ENCODE measurements at places on chromosomes 16 and 17. TPM values are rescaled to one million over a fixed set of nuclear protein-coding genes. Genes with fewer than 3 reads are reported as not detected.

DNA sequence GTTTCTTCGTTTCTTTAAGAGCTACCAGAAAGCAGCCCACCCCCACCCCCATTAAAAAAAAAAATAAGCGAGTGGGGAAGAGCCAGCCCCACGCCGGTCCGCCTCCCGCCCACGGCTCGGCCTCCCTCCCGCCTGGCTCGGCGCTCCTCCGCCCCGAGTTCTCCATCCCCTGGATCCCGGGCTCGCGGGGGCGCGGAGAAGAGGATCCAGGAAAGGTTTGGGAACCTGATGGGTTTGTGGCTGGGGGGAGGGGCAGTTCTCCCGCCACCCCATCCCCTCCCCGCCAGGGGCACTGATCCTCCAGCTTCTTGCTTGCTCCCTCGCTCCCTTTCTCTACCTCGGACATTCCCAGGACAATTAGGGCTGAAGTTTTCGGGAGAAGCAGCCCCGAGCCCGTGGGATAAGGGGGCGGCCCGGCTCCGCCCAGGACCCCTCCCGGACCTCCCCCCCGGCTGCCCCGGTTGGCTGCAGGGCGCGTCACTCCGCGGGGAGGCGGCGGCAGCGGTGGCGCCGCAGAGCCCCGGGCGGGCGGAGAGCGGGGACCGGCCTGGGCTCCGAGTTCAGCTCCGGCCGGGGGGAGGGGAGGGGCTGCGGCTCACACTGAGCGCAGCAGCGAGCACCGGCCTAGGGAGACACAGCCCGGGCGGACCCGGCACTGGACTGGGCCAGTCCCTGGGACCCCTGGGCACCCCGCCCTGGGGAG lies 1.0 kb upstream of the SALL1 start:
- DNase-seq = no peak

Gene PRAC1
- total RNA-seq = not detected

DNA sequence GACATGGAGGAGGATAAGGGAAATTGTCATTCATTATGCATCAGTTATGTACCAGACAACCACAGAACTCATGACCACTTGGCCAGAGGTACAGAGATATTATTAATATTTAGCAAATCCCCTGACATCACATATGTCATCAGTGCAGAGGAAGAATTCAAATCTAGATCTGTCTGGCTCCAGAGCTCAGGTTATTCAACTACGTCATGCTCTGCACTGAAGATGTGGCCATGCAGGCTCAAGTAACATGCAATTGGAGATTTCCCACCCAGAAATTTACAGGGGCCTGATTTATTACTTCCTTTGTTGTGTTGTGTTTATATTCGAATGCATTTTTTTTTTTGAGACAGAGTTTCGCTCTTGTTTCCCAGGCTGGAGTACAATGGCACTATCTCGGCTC lies 224.3 kb downstream of the HS3ST4 start:
- DNase-seq = no peak

Gene PCYT2
- 33.9 TPM for total RNA-seq

- DNase-seq = no peak
Observed at GRCh38 chr17:47278561-47278960, 24.9 kb downstream of the ITGB3 start.

DNA sequence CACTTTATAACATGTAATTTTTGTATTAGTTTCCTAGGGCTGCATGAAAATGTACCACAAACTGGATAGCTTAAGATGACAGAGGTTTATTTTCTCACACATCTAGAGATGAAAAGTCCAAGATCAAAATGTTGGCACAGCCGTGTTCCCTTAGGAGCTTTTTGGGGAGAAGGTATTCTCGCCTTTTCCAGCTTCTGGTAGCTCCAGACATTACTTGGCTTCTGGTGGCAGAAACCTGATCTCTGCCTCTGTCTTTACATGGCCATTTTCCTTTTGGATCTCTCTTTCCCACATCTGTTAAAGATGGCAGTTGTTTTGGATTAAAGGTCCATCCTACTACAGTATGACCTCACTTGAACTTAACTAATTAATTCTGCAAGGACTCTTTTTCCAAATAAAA lies 885.7 kb upstream of the CDH8 start:
- DNase-seq = no peak

- no peak for DNase-seq
Observed at GRCh38 chr17:13495423-13495822, 106.3 kb downstream of the HS3ST3A1 start.

DNA sequence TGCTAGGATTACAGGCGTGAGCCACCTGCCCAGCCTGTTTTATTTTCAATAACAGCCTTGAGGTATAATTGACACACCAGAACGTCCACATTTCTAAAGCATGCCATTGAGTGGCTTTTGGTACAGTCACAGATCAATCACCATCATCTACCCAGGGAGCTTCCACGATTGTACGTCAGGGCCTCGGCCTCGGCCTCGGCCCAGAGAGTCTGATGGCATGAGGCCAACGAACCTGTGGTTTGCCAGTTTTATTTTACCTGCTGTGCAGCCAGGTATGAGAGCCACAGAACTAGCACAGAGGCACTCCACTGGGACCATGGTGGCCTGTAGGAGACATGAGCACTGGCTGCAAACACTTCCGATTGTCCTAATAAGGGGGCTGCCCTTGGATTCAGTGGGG lies 8.3 kb downstream of the UBALD1 start:
- DNase-seq = no peak

GRCh38 chr17:38658741-38659345 lies 15.9 kb downstream of the EPOP start:
- DNase-seq = no peak

GRCh38 chr16:1460602-1461138 lies 14.2 kb downstream of the CLCN7 start:
- DNase-seq = no peak

Gene CD300H
- total RNA-seq = not detected

DNA sequence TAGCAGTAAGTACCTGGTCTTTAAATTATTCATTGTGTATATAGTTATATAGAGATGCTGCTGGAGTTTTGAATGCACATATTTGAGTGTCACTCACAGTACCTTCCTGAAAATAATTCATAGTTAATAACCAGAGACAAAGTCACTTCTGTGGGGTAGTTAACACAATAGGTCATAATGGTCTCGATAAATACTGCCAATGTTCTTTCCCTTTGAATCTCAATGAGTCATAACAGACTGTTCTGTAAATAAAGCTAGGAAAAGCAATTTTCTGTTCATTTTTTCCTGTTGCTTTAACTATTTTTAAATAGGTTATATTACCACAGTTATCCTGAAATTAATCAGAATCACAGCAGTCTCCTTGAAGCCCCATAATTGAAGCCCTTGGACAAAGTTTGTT lies 87.2 kb downstream of the MAP2K4 start:
- DNase-seq = no peak

- no peak for DNase-seq
Observed at GRCh38 chr16:23771027-23771426, 16.2 kb downstream of the CHP2 start.

Gene DRC3
- total RNA-seq = 0.32 TPM

Gene RNF151
- not detected for total RNA-seq

GRCh38 chr16:23107936-23108335 lies 41.3 kb downstream of the USP31 start:
- DNase-seq = no peak

Gene MMP25
- total RNA-seq = 21.6 TPM

DNA sequence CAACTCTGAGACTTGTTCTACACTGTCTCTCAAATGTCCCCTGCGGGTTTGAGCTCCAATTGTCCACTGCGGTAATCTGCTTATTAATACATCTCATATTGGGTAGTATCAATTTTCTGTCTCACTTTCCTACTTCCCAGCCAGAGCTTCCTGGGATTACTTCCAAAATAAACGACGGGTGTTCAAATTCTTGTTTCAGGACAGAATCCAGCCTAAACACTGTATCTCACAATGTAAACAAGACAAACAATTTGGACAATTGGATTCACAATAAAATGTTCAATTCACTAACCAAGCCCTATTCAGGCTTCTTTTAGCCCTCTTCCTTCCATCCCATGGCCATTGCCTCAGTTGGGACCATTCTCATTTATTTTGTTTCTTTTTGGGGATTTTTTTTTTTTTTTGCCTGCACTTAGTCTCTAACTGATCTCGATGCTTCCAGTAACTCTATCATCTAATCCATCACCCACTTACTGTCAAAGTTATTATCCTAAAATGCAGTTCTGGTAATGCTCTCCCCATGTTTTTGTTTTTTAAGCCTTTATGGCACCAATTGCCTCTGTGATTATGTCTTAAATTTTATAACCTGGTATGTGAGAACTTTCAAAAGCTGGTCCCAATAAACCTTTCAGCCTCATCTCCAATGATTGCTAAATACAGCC lies 2.0 kb upstream of the VAT1L start:
- DNase-seq = no peak

Gene FLOT2
- 126 TPM for total RNA-seq

GRCh38 chr17:48374650-48375230 lies 55.3 kb downstream of the SKAP1 start:
- no peak for DNase-seq

GRCh38 chr17:19986941-19987861 lies 9.6 kb upstream of the AKAP10 start:
- DNase-seq = no peak

GRCh38 chr16:56310690-56311089 lies 114.7 kb downstream of the AMFR start:
- DNase-seq = no peak

DNA sequence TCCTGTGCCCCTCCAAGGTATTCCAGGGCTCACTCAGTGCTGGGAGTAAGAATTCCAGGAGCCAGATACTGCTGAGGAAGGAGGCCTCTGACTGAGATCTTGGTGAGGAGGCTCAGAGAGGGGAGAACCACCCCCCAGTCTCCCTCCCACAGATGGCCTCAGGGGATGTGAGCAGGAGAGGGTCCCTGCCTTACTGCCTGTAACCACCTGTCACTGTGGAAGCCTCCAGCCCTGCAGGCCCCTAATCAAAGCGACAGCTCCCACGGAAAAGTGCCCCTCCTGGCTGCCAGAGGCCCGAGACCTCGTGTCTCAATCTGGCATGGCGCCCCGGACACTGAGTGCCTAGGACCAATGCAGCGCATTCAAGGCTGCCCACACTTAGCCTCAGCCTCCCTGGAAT lies 7.7 kb upstream of the C17orf113 start:
- DNase-seq = no peak

DNA sequence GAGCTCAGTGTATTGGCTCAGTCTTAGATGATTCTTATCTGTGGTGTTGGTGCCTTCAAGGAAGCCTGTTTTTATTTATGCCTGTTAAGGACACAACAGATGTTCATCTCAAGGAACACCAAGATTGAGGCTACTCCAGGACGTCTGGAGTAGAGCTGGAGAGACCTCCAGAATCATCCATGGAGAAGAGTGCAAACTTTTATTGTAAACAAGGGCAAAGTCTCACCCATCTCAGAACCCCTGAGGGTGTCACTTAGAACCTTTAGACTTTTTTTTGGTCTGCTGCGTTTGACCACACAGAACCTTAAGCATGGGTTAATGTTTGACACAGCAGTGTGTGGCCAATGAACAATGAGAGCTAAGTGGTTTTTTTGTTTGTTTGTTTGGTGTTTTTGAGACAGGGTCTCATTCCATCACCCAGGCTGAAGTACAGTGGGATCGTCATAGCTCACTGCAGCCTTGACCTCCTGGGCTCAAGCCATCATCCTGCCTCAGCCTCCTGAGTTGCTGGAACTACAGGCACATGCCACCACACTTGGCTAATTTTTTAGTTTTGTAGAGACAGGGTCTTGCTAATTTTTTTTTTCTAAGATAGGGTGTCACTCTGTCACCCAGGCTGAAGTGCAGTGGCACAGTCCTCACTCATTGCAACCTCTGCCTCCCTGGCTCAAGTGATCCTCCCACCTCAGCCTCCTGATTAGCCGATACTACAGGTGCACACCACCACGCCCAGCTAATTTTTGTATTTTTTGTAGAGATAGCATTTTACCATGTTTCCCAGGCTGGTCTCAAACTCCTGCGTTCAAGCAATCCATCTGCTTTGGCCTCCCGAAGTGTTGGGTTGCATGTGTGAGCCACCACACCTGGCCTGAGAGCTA lies 16.3 kb downstream of the SLC47A1 start:
- DNase-seq = no peak

- DNase-seq = no peak
Observed at GRCh38 chr16:60107437-60107836, 1373.3 kb upstream of the GOT2 start.

- DNase-seq = no peak
Observed at GRCh38 chr16:88628512-88628974, 9.8 kb upstream of the IL17C start.

DNA sequence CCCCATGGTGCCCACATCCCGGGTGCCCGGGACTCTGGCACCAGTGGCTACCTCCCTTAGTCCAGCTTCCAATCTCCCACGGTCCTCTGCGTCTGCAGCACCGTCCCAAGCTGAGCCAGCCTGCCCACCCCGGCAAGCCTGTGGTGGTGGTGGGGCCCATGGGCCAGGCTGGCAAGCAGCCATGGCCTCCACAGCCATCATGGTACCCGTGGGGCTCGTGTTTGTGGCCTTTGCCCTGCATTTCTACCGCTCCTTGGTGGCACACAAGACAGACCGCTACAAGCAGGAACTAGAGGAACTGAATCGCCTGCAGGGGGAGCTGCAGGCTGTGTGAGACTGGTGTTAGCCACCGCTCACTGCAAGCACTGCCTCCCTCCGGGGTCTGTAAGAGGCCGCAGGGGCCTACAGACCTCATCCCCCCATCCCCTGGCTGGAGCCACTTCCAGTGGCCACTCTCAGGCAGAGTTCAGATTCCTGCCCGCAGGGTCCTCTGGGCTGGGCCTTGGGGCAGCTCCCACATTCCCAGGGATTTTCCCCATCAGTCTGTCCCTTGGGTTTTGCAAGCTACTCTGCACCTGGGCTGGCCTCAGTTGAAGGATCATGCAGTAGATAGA lies 3.9 kb upstream of the SETD1A start:
- no peak for DNase-seq

Gene MYOCD
- 4.5 TPM for total RNA-seq

- no peak for DNase-seq
Observed at GRCh38 chr16:23394141-23394831, 58.7 kb downstream of the COG7 start.

Gene NPB
- total RNA-seq = not detected

Gene TBC1D3B
- total RNA-seq = 3.3 TPM

DNA sequence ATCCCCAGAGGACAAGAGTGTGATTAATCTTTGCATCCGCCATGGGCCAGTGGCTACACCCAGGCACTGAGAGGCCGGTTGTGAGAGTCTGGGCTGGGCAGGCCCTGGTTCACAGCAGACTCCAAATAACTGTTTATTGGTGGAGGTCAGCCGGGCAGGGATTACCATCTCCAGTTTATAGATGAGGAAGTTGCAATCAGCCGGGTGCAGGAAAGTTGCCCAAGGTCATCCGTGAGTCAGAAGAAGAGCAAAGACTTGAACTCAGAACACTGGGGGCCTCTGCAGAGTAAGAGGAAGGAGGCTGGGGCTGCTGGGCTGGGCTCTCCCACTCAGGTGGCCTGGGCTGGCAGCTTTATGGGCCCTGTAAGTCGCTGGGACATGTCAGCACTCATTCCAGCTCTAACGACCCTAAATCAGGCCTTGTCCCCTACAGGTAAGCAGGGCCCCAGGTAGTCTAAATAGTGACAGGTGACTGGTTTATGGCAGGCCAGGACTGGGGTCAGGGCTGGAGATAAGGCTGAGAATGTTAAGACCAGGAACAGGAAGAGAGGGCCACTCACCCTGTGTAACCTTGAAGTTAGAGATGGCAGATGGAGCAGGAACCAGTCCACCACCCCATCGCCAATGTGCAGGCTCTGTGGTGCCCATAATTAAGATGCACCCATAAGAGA lies 2.1 kb upstream of the CA4 start:
- DNase-seq = no peak
